Muscle of arm (tissue), 14 donors: ENCODE measurements at places on chromosomes 1 and 21. TPM values are rescaled to one million over a fixed set of nuclear protein-coding genes. Genes with fewer than 3 reads are reported as not detected.

TAS1R1 gene
- not detected for polyA plus RNA-seq

GJB3 gene
- not detected for polyA plus RNA-seq

CENPF gene
- 34.6 TPM for polyA plus RNA-seq

HUNK gene
- 7.6 TPM for polyA plus RNA-seq

CD1D gene
- 1.1 TPM for polyA plus RNA-seq

OR2AK2 gene
- polyA plus RNA-seq: not detected

GRCh38 chr1:36964830-36965229, 69.5 kb downstream of the GRIK3 start:
- no peak for DNase-seq

DNA sequence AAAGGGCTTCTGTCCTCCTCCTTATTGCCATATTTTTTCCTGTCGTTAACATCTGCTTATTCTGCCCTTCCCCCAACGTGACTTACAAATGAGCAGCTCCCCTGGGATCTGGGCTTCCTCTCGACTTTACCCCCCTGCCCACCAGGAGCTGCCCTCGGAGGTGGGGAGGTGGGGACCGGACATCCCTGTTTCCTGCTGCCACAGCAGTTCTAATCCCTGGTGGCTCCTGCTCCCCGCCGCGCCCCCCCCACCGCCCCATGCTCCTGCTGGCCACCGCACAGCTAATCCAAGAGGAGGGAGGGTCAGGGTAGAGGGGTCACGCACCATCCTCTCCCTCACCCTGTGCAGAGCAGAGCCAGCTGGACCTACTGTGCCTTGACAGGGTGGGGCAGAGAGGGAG, 4.4 kb upstream of the SLC27A3 start:
- DNase-seq: no peak

- DNase-seq: no peak
These were observed 23.1 kb downstream of the RNF187 start for GRCh38 chr1:228510101-228510802.

DNA sequence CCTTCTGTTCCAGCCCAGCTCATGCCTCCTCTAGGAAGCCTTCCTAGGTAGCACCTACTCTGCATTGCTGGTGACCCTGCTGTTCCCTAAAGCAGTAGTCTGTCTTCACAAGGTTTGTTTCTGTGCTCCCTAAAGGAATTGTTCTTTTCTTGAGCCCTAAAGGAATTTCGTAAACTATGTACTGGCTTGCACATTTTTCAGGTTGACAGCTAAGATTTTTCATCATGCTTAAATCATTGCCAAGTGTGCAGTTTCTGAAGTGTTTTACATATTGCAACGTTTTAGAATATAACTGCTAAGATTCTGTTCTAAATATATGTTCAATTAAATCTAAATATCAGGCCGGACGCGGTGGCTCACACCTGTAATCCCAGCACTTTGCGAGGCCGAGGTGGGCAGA, 13.1 kb downstream of the S100A16 start:
- DNase-seq: no peak

- DNase-seq: no peak
These were observed 35.0 kb downstream of the COL18A1 start for GRCh38 chr21:45439901-45440461.

GRCh38 chr21:18041012-18041411, 203.6 kb upstream of the CHODL start:
- peak; percentile 41 for DNase-seq

- peak; percentile 38 for DNase-seq
These were observed 516 bp downstream of the PHLDA3 start for GRCh38 chr1:201468501-201468843.

- no peak for DNase-seq
These were observed at the start of gene RGS18 for GRCh38 chr1:192158181-192158580. Gene RGS18, plus strand, starts transcription at chr1:192158462. Its CDS starts 176 bp downstream, at chr1:192158638.

DNA sequence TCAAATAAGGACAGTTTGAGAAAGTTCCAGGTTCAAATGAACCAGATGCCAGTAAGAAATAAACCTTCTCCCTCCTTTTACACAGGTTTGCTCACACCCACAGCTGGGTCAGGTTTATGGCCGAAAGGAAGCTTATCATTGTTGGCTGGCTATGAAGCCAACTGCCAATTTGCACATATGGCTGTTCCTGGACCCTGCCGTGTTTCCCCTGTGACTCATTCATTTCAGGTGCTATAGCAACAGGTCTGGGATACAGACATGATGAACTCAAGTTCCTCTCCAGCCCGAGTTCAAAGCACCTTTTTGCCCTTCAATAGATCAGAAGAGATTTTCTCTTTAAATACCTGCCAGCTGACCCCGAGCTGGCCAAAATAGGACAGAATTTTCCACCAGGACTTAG, 134.4 kb upstream of the SMYD2 start:
- no peak for DNase-seq

GRCh38 chr1:19844731-19845495, 29.8 kb upstream of the RNF186 start:
- DNase-seq: peak; percentile 2

- DNase-seq: no peak
These were observed 68.7 kb downstream of the ARID4B start for GRCh38 chr1:235259133-235259778.

DNA sequence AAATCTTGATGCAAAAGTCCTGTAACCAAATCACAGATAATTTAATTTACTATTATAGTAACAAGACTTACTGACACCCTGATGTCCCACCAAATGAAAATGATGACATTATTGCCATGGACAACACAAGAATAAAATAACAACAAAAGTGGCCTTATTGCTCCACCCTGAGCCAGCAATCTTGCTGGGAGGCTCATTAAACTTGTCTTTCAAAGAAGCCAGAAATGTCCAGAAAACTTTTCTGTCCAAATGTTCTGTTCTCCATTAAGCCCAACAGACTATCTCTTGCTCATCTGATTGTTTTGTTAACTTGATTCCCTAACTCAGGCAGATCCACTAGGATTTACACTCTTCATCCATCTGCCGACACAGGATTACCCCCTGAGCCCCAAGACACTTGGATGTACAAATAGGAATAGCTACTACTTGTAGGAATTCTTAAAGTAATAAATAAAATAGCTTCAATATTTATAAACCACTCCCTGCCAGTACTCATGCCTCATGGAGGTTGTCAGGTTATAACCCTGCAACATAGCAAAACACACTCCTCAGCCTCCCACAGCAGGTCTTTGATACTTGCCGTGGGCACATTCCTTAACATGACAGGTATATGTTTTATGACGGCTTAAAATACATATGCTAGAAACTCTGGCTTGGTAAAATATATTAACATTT, 84.9 kb downstream of the PTPN14 start:
- DNase-seq: no peak

GRCh38 chr1:151372058-151372934, at the start of gene SELENBP1:
Gene SELENBP1, minus strand, starts transcription at chr1:151372705. Its CDS starts 64 bp downstream, at chr1:151372641.
- peak; percentile 71 for DNase-seq

DNA sequence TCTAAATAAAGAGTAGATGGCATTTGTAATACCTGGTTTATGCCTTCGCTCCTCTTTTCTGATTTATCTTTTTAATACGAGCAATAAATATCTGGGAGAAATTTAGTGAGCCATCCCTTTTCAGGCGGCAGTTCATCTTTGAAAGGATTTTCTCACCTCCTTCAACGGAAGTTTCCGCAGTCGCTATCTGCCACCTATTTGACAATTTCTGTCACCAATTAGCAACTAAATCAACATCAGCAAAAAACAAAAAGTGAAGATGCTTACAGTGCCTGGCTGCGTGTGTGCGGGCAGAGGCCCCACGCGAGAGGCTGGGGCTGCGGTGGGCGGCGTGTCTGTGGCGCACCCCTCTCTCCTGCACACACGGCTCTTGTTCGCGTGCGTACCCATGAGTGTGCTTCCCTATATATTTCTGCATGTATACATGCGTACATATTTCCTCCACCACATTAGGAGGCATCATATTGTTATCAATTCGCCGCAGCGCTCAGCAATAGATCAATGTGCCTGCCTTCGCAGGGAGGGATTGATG, 117.3 kb upstream of the BARHL2 start:
- DNase-seq: no peak
